ENCODE measurements at places on chromosomes 12 and 14. TPM values are rescaled to one million over a fixed set of nuclear protein-coding genes. Genes with fewer than 3 reads are reported as not detected.

Gene GSG1
- 0.15 TPM for total RNA-seq

DNA sequence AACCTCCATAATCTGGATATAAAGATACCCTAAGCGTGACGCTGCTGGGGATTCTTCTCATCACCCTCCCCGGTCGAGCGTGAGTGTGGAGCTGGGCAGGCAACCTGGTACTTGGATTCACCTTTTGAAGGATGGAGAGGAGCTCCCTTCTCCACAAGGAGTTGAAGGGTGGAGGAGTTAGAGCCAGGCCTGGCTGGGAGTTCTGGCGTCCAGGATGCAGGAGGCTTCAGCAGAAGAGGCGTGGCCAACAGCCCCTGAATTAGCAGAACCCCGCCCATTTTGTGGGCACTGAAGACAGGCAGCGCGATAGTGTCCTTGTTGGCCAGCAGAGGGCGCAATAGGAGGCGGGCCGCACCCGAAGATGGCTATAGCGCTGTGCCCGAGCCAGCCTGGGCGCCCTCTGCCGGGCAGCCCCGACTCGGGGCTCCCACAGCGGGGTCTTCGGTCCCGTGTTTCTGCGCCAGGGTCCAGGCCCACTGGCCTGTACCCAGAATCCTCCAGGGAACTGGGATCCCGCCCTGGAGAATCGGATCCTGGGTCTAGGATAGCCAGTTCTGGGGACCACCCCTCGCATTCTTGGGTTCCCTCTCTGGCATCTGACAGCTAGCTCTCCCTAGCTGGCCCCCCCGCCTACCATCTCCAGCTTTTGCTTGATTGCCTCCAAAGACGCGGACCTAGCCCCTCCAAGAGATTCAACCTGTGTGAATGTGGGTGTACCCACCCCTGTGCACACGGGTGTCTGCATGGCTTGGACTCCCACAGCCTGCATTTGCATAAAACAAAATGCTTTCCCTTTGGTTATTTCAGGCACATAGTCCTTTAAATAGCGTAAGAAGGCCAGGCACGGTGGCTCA, 26.0 kb upstream of the SMUG1 start:
- peak; percentile 92 for DNase-seq

DNA sequence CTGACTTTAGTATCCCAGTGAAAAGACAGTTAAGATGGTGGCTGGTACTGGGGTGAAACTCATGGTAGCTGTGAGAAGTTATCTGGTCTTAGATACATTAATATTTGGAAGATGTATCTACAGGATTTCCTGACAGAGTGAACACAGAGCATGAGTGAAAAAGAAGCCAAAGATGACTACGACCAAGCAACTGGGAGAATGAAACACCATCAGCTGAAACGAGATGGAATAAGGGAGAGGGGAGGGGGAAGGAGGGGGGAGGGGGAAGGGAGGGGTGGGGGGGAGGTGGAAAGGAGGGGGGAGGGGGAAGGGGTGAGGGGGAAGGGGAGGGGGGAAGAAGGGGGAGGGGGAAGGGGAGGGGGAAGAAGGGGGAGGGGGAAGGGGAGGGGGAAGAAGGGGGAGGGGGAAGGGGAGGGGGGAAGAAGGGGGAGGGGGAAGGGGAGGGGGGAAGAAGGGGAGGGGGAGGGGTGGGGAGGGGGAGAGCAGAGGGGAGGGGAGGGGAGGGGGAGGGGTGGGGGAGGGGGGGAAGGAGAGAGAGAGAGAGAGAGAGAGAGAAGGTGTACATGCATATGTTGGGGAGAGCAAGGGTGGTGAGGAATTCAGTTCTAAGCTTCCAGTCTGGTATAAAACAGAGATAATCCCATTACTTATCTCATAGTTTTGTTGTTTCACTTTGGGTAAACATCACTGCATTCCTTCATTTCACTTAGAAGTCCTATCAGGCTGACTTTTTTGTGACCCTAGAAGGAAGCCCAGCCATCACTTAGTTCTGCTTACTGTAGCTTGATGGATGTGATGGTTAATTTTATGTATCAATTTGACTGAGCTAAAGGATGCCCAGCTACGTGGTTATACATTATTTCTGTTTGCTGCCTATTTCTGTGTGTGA, 73.9 kb downstream of the SPPL3 start:
- DNase-seq = no peak

DNA sequence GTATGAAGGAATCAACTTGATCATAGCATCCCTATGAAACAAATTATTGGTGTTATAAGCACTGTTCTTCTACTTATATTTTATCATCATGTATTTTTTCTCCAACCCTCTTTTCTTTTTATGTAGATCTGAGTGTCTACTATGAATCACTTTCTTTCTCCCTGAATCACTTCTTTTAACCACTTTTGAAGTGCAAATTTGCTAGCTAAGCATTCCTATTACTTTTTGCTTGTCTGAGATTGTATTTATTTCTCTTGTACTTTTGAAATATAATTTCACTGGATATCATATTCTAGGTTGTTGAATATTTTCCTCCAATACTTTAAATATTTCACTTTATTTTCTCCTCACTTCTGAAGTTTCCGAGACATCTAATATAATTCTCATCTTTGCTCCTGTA, 1282.3 kb upstream of the FLRT2 start:
- no peak for DNase-seq

GRCh38 chr14:81625343-81625742, 91.7 kb upstream of the SEL1L start:
- DNase-seq = peak; percentile 48

- DNase-seq = no peak
Observed at GRCh38 chr14:64625386-64626232, 75.8 kb downstream of the PPP1R36 start.

DNA sequence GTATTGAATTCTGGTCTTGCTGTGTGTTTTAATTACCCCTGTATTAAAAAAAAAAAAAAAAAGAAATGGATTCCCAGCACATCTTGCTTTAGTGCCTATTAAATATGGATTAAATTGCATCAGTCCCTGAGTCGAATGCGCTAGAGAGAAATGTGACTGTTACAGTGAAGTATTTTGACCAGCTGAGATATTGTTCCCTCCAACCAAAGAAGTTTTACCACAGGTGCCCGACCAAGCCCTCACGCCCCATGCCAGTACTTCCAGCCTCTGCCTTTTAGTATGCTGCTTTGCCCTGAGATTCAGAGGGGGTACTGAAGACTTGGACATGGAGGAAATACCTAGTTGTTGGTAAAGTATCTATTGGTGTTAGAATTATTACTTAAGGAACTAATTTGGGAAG, 159.7 kb downstream of the TTLL5 start:
- no peak for DNase-seq

All from H4 (cell line).